ENCODE measurements at places on chromosomes 11 and 22. TPM values are rescaled to one million over a fixed set of nuclear protein-coding genes. Genes with fewer than 3 reads are reported as not detected.

OR4D9 gene
- not detected for total RNA-seq

DNA sequence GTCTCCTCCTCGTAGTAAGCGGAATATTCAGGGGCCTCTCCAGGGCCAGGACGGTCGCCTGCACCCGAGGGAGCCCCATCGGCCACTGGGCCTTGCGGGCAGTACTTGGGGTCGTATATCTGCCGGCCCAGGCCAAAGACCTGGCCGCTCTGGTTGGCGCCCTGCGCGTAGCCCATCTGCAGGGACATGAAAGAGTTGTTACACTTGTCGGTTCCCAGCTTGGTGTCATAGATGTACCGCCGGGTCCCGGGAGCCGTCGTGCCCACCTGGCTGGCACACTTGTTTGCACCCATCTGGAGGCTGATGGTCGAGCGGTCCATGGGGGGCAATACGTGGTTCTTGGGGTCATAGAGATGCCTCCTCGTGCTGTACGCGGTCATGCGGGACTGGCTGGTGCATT lies 19.4 kb upstream of the SPATA19 start:
- peaks cover 8% of the 10 kb centered on the region for H3K27me3 ChIP-seq
- H3K4me3 ChIP-seq = no peak overlapping the region
- H3K4me1 ChIP-seq = no peaks in the 10 kb centered on the region
- H3K27ac ChIP-seq = no peak overlapping the region
- H3K36me3 ChIP-seq = no peaks in the 10 kb centered on the region

GRCh38 chr22:49207008-49208003 lies 620.4 kb downstream of the BRD1 start:
- no peaks in the 10 kb centered on the region for H3K4me1 ChIP-seq
- H3K4me3 ChIP-seq = no peak overlapping the region
- H3K36me3 ChIP-seq = no peaks in the 10 kb centered on the region
- H3K27me3 ChIP-seq = peaks cover 24% of the 10 kb centered on the region

DNA sequence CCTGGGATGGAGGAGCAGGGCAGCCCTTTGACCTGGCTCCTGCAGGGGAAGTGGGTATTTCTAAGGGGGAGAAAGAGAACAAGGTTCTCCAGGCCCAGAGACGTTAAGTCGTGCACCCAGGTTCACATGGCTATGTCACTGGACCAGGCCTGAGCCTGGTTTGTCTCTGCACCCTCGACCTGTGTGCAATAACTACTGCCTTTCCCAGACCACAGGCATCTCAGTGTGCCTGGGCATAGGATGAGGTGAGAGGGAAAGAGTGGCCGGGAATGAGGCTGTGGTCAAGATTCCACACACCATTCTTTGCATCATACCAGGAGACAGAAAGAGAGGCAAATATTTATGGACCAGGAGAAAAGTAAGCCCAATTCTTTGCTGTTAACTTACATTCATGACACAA lies 66.8 kb downstream of the PRR5L start:
- DNase-seq = no peak
- H3K27me3 ChIP-seq = peaks cover 91% of the 10 kb centered on the region
- H3K4me1 ChIP-seq = peaks cover 6% of the 10 kb centered on the region
- peaks cover 3% of the 10 kb centered on the region for H3K36me3 ChIP-seq
- H3K27ac ChIP-seq = no peak overlapping the region
- H3K4me3 ChIP-seq = no peak overlapping the region

ADAMTS15 gene
- 0.05 TPM for total RNA-seq

Data from naive thymus-derived CD8-positive, alpha-beta T cell (primary cell).